ENCODE measurements at places on chromosomes 3 and 15. TPM values are rescaled to one million over a fixed set of nuclear protein-coding genes. Genes with fewer than 3 reads are reported as not detected.

The BNC1 gene
- total RNA-seq: not detected

The KPNA4 gene
- 60.6 TPM for total RNA-seq

The GABRB3 gene
- total RNA-seq: 0.72 TPM

The CCDC54 gene
- total RNA-seq: not detected

The PLXND1 gene
- total RNA-seq: 26.7 TPM

The MYRIP gene
- total RNA-seq: 8.7 TPM

The RTP3 gene
- not detected for total RNA-seq

The IQCF5 gene
- not detected for total RNA-seq

The GHSR gene
- not detected for total RNA-seq

GRCh38 chr3:11407644-11408043 lies 135.4 kb downstream of the ATG7 start:
- H3K27ac ChIP-seq: no peak overlapping the region
- no peaks in the 10 kb centered on the region for H3K27me3 ChIP-seq
- DNase-seq: no peak

DNA sequence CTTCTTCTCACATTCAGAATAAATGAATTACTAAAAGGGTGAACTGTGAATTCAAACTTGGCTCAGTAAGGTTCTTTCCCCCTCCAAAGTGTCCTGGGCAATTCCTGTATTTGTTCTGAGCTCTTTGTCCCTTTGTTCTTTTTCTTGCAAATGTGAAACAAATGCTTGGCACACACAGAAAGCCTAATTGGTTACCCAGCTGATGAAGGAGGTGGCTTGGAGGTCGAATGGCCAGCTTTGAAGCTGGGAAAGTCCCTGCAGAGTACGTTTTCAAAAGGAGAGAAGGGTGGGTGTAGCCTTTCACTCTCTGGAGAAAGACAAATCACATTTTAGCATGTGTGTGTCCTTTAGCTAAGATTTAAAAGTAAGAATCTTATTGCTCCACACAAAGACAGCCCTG lies 154.4 kb downstream of the PEX5L start:
- no peak for DNase-seq
- no peaks in the 10 kb centered on the region for H3K27me3 ChIP-seq
- no peaks in the 10 kb centered on the region for H3K4me1 ChIP-seq
- no peaks in the 10 kb centered on the region for H3K36me3 ChIP-seq

DNA sequence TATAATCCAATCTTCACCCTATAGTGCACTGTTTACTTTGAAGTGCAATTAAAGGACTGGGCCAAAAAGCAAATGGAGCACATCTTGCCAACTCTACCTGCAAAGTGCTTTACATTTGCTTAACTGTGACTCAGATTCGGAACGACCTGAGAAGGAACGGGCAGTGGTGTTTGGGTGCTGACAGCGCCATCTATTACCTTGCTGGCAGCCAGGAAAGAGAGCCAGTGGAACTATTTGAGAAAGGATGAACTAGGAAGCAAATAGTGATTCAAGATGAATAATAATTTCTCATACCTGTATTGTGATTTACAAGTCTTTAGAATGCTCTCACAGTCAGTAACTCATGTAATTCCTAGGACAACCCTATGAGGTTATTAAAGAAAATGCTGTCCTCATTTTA lies 312.9 kb downstream of the PDCD6IP start:
- H3K27me3 ChIP-seq: no peaks in the 10 kb centered on the region
- DNase-seq: no peak
- H3K36me3 ChIP-seq: no peaks in the 10 kb centered on the region
- H3K4me3 ChIP-seq: no peak overlapping the region

GRCh38 chr3:9026320-9027045 lies 63.2 kb upstream of the RAD18 start:
- no peak overlapping the region for H3K27ac ChIP-seq
- no peak for DNase-seq
- no peaks in the 10 kb centered on the region for H3K36me3 ChIP-seq
- no peak overlapping the region for H3K4me3 ChIP-seq
- H3K4me1 ChIP-seq: no peaks in the 10 kb centered on the region
- no peaks in the 10 kb centered on the region for H3K27me3 ChIP-seq

DNA sequence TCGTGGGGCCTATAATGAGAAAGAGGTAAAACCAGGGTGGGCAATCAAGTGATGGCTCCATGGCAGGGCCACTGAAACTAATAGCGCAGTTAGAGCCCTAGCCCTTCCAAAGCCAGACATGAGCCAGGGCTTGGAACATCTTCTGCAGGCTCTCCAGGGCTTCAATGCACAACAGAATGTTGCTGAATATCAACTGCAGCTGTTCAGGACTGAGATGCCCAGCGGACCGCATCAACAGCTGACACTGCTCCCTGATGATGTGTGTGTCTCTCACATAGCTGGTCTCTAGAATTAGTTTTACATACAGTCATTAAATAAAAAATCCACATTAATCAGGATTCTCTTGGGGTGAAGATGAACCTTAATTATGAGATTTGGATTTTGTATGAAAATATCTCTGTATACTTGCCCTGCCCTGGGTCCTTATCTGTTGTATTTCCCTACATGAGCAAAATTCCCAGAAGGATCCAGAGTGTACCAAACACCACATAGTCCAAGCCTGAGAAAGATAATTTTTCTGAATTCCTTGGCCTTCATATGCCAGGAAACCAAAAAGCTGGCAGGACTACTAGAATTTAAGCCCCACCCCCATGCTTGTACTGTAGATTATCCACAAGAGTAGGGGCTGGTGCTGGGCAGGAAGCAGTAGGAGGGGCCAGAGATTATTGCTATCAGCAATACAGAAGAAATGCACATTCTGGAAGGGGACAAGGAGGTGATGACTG lies 7.7 kb upstream of the GOLGB1 start:
- no peaks in the 10 kb centered on the region for H3K27me3 ChIP-seq
- H3K27ac ChIP-seq: no peak overlapping the region
- H3K36me3 ChIP-seq: no peaks in the 10 kb centered on the region
- no peaks in the 10 kb centered on the region for H3K4me1 ChIP-seq

DNA sequence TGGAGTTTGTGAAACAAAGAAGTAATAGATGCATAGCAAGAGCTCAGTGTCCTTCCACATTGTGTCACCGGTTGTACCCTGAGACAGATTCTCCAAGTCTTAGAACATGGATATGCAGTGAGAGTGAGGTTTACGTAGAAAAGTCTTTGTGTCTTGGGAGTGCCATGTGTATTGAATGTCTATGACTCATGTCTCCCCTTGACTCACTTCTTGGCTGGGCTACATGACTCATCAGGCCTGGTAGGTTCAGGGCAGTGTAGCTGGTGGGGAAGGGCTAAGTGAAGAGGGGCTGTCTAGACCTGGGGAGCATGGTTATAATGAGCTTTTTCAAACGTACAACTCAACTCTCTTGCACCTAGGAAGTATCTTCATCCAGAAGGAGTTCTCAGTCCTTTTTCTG lies 167.4 kb downstream of the GAP43 start:
- H3K27ac ChIP-seq: no peak overlapping the region
- H3K36me3 ChIP-seq: no peaks in the 10 kb centered on the region
- no peaks in the 10 kb centered on the region for H3K27me3 ChIP-seq
- no peak overlapping the region for H3K4me3 ChIP-seq
- no peaks in the 10 kb centered on the region for H3K4me1 ChIP-seq

DNA sequence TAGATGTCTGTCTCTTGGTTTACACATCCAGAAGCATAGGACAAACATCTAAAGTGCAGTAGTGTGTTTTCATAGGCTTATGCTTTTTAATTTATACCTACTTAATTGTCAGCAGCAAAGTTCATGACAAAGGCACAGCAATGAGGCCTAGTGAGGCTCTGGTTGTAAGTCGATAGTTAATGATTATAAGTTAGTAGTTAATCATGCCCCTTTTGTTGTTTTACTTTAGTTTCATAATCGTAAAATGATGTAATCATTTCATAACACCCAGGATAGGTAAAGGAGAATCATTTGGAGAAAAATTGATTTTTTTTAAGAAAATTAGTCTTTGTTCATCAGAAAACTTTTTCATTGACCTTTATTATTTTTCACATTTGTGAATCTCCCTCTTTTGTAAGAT lies 351.9 kb downstream of the LSAMP start:
- DNase-seq: no peak
- H3K4me3 ChIP-seq: no peak overlapping the region
- H3K36me3 ChIP-seq: no peaks in the 10 kb centered on the region
- H3K4me1 ChIP-seq: no peaks in the 10 kb centered on the region

DNA sequence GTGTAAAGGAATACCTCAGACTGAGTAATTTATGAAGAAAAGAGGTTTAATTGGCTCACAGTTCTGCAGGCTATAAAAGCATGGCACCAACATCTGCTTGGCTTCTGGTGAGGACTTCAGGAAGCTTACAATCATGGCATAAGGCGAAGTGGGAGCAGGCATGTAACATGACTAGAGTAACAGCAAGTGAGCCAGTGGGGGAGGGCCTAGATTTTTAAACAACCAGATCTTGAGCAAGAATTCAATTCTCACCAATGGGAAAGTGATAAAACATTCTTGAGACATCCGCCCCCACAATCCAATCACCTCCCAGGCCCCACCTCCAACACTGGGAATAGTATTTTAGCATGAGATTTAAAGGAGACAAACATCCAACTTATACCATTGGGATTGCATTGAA lies 44.2 kb upstream of the BCL2A1 start:
- H3K4me1 ChIP-seq: no peaks in the 10 kb centered on the region
- H3K27me3 ChIP-seq: no peaks in the 10 kb centered on the region
- no peak overlapping the region for H3K4me3 ChIP-seq
- H3K27ac ChIP-seq: no peak overlapping the region
- no peak for DNase-seq
- no peaks in the 10 kb centered on the region for H3K36me3 ChIP-seq

DNA sequence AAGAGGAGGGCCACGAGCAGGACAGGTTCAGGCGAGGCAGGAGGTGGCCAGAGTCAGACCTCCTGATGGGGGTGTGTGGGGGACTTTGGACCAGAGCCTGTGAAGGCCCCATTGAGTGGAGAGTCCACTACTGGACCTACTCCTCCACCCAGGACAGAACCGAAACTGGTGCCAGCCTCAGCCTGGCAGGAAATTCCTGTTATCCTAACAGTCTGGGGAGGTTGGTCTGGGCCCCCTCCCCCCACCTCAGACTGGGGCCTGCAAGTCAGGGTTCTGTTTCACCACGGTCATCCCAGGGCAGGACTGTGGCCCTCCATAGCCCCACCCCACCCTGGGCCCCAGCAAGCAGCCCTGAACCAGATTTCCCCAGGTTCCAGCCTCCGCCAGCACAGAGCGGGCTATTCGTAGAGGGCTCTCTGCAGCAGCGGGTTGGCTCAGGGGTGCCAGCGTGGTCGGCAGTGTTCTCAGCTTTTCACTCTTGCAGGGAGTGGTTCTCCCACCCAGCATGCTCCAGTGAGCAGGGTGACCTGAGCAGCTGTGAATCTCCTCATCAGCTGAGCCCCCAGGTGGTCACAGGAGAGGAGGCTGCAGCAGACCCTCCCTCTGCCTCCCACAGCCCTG lies 217.3 kb downstream of the TBC1D2B start:
- H3K4me3 ChIP-seq: no peak overlapping the region
- H3K27ac ChIP-seq: no peak overlapping the region
- H3K27me3 ChIP-seq: no peaks in the 10 kb centered on the region
- no peaks in the 10 kb centered on the region for H3K36me3 ChIP-seq
- H3K4me1 ChIP-seq: no peaks in the 10 kb centered on the region

DNA sequence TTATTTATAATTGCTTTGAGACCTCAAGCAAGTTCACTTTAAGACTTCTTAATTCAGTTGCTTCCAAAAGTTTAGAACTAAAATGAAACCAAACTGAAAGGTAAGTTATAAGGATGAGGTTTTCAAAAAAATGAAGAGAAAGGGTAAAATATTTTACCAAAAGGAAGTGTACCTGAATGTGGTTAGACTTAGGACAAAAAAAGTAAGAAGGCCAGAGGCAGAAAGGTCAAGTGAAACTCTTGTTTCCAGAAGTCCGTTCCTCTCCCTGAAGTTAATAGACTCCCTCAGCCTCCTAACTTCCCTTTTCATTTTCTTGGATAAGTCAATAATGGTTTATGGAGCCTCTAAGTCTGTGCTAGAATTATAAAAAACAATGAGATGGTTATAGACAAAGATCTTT lies 16.6 kb downstream of the BTLA start:
- H3K4me3 ChIP-seq: no peak overlapping the region
- H3K4me1 ChIP-seq: no peaks in the 10 kb centered on the region
- H3K27ac ChIP-seq: no peak overlapping the region
- no peak for DNase-seq

DNA sequence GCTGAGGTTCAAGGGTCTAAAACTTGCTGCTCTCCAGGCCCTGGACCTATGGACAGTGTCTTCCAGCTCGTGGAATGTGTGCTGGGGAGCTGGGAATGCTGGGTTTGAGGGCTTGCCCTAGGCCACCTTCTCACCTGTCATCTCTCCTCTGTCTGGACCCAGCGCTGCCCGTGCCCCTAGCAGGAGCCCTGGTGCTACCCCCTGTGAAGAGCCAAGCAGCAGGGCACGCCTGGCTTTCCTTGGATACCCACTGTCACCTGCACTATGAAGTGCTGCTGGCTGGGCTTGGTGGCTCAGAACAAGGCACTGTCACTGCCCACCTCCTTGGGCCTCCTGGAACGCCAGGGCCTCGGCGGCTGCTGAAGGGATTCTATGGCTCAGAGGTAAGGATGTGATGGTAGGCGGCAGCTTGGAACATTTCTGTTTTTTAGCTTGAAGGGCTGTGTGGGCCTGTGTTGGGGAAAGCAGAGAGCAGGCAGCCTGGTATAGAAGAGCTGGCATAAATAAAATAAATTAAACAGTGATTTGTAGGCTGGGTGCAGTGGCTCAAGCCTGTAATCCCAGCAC lies 5.1 kb downstream of the CHRD start:
- H3K27ac ChIP-seq: no peak overlapping the region
- no peaks in the 10 kb centered on the region for H3K36me3 ChIP-seq
- no peak overlapping the region for H3K4me3 ChIP-seq

Measured in colonic mucosa (tissue), 4 donors.